Testis (tissue), 5 donors: ENCODE measurements at places on chromosomes 3 and 15. TPM values are rescaled to one million over a fixed set of nuclear protein-coding genes. Genes with fewer than 3 reads are reported as not detected.

GRCh38 chr3:42079701-42080452, 11.3 kb upstream of the TRAK1 start:
- no peak for DNase-seq

The POU1F1 gene
- polyA plus RNA-seq, result not detected

- no peak for DNase-seq
Measured at GRCh38 chr3:47291158-47291753, 8.5 kb downstream of the KLHL18 start.

DNA sequence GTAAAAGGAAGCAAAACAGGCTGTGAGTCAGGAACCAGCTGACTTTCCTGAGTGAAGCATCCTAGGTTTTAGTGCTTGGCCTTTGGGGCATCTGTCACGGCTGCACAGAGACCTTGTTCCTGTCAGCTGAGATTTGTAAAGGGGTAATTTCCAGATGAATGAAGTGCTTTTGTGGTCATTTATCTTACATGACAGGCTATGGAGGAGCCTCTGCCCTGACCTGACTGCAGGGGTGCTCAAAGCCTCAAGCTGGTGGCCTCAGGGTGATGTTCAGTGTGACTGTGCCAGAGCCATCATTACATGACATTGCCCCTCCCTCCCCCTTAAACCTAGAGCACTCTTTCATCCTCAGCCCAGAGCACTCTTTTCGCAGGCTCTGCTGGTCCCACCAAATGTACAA, 132.5 kb downstream of the ARNT2 start:
- DNase-seq, result no peak

The CFAP100 gene
- 74.2 TPM for polyA plus RNA-seq

- no peak for DNase-seq
Measured at GRCh38 chr3:46280105-46280797, 38.0 kb downstream of the CCR3 start.

DNA sequence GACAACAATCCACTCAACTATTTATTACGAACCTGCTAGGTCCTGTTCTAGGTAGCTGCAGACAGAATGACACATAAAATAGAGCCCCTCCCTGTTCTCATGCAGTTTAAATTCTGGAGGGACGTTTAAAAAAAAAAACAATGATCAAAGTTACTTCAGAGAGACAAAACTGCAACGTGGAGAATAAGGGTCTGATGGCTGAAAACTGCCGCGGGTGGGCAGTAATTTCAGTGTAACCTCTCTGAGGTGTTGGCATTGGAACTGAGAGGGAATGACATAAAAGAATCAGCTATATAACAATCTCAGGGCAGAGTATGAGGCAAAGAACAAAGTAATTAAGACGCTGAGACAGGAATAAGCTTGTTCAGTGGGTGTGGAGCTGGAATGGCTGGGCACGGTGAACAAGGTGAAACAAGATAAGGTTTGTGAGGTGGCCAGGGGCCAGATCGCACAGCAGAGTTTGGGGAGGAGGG, 19.5 kb downstream of the TBL1XR1 start:
- no peak for DNase-seq

DNA sequence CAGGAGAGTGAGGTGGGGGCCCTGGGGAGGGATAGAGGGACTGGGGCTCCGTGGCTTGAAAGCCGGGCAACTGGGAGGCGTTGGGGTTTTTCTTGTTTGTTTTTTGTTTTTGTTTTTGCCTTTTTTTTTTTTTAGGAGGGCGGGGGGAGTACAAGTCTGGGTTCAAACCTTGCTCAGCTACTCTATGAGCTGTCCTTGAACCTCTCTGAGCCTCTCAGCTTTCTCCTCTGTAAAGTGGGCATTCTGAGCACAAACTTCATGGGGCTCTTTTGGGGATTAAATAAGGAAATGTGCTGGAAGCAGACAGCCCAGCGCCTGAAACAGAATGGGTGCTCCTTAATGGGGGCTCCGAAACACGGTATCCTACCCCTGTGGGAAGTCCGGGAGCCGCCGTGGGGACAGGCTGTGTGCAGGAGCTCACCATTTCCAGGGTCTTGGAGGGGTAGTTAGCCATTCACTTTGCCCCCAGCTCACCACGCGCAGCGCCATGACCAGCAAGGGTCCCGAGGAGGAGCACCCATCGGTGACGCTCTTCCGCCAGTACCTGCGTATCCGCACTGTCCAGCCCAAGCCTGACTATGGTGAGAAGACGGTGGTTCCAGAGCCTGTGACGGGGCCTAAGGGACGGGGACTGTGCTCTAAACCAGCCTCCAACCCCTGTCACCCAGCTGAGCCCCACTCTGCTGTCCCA, 388 bp downstream of the ACY1 start:
- no peak for DNase-seq

DNA sequence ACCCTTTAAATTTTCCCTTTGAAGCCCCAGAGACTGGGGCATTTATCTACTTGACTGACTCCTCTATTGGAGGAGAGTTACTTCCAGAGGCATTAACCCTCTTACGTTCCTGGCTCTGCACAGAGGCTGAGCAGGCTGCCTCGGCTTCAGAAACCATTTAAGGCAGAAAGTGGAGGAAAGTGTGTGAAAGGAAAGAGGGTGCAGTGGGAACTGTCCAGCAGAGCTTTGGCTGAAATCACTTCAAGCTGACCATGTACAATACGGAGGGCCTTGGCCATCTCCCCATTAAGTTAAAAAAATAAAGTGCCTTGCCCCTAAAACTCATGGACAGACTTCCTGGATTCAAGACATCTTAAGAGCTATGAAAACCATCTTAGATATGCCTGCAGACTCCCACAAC, 238.7 kb downstream of the SV2B start:
- DNase-seq, result no peak

GRCh38 chr3:144463911-144464310, 492.3 kb downstream of the DIPK2A start:
- DNase-seq, result no peak

DNA sequence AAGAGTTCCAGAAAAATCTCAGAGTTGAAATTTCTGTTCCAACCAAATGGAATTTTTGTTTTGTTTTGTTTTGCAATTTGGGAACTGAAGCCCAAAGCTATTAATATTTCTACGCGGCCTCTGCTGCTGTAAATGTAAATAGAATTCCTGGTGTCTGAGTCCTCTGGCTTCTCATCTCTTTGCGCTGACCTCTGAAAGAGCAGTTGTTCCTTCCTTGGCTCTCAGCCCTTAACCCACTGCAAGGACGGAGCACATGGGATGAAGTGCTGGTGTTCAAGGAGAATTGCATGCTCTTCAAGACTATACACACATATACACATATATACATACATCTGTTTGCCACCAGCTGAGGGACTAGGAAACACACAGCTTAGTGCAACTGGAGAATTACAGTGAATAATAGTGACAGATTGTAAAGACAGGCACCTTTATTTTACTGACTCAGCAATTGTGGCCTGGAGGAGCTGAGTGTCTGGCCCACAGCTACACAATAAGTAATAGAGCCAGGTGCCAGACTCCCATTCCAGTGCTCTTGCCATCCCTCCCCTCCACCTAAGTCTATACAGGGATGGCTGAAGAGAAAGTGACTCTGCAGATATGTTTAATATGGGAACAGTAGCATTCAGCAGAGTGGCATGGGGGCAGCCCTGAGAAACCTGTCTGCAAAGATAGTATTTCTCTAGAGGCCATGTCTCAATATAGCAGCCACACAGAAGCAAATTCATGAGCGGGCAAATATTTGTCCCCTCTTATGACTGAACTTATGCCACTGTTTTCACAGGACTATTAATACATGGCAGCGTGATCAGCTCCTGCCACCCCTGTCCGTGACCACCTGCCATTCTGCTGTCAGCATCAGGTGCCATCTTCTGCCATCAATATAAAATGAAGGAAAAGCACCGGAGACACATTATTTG, 42.3 kb downstream of the NEK10 start:
- DNase-seq, result peak; percentile 39

- no peak for DNase-seq
Measured at GRCh38 chr15:31162721-31163510, 61.4 kb upstream of the TRPM1 start.

- DNase-seq, result no peak
Measured at GRCh38 chr15:83919978-83920510, 266.1 kb downstream of the ADAMTSL3 start.

DNA sequence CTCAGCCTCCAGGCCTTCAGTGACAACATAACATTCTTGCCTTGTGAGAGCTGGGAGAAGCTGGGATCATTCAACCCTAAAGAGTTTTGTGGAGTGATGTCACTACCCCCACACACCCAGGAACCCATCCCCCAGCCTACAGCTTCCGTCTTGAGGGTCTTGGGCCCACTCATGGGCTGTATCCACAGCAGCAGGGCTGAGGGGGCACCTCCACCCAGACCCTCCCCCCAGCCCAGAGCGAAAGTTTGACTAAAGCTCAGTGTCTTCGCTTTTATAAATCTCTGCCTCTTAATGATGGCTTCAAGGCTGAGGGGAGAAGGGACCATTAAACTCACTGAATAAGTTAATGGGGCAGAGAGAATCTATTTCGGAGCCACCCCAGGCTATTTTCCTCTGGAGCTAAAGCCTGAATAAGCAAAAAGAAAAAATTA, 23.8 kb downstream of the NTRK3 start:
- DNase-seq, result no peak
